ENCODE measurements at places on chromosomes 12 and 14.
A peak's percentile ranks its signal among the peaks of the same experiment; 100 is the strongest.

GRCh38 chr12:90908465-90908864 is 46.5 kb downstream of the CCER1 start:
- DNase-seq: no peak

GRCh38 chr12:130831246-130831645 is 7.8 kb downstream of the STX2 start:
- no peak for DNase-seq

DNA sequence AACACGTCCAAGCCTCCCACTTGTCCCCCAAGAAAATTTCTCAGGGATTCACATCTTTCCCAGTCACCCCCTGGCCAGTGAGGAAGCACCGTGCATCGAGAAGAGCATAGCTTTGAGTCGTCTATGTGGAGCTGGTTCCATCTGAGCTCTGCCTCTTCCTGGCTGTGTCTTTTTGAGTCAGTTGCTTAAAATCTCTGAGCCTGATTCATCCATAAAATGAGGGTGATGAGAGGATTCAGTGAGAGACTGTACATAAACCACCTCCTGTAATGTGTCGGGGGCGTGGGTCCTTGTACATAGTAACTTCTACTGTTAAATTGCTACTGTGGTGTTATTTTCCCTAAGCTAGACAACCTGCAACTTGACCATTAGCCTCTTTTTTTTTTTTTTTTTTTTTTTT is 13.8 kb downstream of the CD9 start:
- DNase-seq: no peak

GRCh38 chr12:132151145-132151765 is 7.0 kb downstream of the NOC4L start:
- DNase-seq: no peak

- DNase-seq: no peak
Observed at GRCh38 chr12:128439796-128440195, 172.8 kb downstream of the TMEM132C start.

DNA sequence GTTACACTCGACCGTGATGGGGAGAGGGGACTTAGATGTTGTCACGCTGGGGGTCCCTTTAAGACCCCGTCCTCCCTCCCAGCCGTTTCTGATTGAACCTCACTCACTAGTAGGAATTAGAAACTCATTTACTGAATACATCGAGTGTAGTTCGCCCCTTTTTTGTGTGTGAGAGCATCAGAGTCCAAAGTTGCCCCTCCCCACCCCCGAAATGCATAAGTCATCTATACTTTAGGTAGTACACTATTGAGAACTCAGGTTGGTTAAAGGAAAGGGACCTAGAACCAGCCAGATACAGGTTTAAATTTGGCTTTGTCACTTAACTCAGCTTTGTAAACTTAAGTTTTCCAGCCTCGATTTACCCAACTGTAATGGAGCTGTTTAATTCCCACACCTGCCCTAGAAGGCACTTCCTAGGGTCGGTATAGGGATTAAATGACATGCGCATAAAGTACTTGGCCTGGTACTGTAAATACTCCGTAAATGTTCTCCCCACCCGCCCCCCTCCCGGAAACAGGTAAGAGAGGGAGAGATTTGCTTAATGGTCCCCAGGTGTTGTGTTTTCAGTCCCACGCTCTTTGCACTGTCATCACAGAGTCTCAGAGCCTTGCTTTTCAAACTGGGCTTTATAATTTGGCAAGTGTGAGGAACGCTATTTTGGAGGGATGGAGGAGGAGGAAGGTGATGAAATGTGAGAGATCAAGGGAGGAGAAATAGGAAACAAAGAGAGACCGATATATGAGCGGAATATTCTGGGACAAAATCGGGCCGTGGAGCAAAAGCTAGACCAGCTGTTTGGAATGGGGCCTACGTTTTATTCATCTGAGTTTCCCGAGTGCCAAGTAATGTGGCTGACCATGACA is 897 bp downstream of the SUDS3 start:
- DNase-seq: no peak

GRCh38 chr14:74549588-74549987 is 56.0 kb downstream of the ISCA2 start:
- DNase-seq: no peak

- DNase-seq: peak; percentile 85
Observed at GRCh38 chr12:70576341-70577282, 60.6 kb downstream of the PTPRB start.

GRCh38 chr12:80580254-80580653 is 127.2 kb upstream of the MYF6 start:
- no peak for DNase-seq

- no peak for DNase-seq
Observed at GRCh38 chr12:54371328-54372112, 7.2 kb upstream of the GPR84 start.

DNA sequence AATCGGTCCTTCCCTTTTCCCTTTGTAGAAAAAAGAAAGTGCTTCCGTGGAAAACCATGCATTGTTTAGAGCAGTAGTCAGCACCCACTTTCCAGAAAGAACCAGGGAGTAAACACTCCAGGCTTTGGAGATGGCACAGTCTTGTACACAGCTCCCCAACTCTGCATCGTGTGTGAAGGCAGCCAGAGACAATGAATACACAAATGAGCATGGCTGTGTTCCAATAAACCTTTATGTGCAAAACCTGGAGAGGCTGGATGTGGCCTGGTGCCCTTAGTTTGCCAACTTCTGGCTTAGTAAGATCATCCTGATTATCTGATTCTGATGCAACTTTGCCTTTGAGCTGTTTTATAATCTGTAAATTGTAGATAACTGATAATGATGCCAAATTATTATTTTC is 463.4 kb upstream of the TMEM132C start:
- no peak for DNase-seq

DNA sequence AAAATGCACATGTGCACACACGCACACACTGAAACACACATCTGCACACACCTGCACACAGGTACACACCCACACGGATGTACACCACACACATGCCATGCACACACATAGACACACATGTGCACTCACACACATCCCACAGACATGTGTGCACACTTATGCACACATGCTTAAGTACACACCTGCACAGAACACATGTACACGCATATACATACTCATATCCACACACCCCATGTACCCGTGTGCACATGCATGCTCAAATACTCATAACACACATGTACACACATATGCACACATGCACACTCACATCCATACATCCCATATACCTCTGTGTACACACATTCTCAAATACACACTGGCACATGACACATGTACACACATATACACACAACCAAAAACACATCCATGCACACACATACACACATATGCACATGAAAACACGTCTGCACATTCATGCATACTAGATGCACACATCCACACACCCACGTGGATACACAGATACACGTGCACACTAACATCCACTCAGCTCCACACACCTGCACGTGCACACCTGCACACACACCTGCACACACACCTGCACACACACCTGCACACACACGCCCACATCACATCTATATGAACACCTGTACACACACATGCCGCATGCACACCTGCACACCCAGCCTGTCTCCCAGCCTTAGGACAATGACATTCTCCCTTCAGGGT is 336.7 kb downstream of the ADGRD1 start:
- DNase-seq: no peak

- no peak for DNase-seq
Observed at GRCh38 chr14:67850066-67850830, 30.7 kb downstream of the RAD51B start.

DNA sequence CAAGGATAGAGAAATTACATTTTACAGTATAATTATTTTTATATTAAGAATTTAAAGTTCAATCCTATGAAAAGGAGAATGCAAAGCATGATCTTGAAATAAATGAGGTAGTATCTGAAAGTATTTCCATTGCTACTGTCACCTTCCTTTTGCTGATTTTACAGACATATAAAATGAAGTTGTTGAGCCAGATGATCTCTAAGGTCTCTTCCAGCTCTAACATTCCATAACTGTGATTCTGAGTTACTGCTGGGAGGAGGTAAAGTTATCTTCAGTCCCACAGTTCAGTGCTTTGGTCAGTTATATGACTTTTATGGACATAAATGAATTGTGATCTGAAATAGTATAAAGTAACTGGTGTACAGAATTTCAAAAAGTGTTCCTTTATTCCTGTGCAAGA is 52.8 kb downstream of the SLC38A6 start:
- no peak for DNase-seq

GRCh38 chr12:104282109-104282508 is 21.4 kb upstream of the EID3 start:
- no peak for DNase-seq

- peak; percentile 33 for DNase-seq
Observed at GRCh38 chr14:99430491-99430890, 50.2 kb downstream of the SETD3 start.

DNA sequence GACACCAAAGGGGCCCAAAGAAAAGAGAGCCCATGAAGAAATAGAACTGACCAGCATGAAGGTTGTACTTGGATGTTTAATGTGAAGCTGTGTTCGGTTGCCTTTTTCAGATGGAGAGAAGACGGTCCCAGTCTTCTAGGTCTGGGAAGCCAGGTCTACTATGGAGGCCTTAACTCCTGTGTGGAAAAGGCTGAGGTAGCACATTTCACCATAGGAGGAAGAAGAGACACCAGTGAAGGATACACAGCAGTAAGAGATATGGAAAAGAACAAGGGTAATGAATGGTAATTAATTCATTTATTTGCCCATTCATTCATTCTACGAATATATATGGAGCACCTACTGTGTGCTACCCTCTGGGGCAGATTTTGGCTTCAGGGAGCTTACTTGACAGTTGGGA is 151.6 kb upstream of the PLEKHG7 start:
- DNase-seq: no peak

DNA sequence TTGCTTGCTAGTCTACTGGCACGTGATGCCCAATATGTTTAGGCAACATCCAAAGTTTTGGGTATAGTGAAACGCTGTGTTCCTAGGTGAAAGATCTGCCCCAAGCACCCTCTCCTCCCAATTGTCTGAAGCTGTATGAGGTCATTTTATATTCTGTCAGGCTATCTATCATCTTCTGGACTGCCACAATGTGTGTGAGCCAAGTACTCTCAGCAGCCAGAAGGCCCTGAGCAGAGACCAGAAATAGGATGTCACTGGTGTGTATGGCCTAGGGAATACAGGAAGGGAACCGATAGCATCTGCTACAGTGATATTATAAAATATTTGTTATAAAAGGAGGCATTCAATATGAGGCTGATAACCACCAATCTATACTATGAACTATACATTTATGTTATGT is 7.9 kb upstream of the PDE3A start:
- no peak for DNase-seq

GRCh38 chr12:62722971-62723680 is 211.8 kb downstream of the PPM1H start:
- DNase-seq: no peak

GRCh38 chr12:93115646-93116045 is 186.6 kb upstream of the EEA1 start:
- DNase-seq: no peak

- DNase-seq: no peak
Observed at GRCh38 chr14:56125772-56126636, 7.8 kb downstream of the PELI2 start.

GRCh38 chr12:119840582-119840981 is 36.5 kb downstream of the CIT start:
- DNase-seq: no peak

- DNase-seq: no peak
Observed at GRCh38 chr14:21960636-21961035, 287.0 kb upstream of the OR4E1 start.

DNA sequence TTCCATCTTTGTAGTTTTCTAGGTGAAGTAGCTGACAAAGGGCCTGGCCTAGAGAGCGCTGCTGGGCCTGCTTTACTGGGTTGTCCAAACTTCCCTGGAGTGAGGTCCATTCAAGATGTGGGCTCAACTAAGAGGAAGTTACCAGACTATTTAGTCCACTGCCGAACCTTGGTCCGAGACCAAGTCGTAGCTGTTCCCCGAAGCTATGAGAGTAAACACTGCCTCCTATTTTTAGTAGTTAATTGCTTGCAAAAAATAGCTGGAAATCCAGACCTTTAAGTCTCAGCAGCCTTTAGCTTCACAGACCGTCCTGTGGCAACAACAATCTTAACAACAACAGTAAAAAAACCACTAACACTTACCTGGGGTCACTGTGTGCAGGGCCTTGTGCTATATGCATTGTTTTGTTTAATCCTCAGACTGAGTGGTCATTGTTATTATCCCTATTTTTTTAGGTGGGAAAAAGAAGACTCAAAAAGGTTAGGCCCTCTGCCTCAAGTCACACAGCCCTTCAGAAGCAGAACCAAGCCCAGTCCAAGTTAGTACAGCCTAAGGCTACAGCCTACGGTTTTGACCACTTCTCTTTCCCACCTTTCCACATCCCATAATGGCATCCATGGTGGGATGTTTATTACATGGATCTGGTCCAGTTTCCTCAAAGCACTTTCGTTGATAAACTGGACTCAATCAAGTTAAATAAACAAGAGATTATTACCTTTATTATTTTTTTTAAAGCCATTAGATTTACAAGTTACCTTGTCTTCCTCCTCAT is 30.6 kb downstream of the SOCS2 start:
- no peak for DNase-seq

GRCh38 chr12:14775636-14775980 is 27.7 kb downstream of the WBP11 start:
- peak; percentile 4 for DNase-seq

- no peak for DNase-seq
Observed at GRCh38 chr14:51507511-51507905, 144.2 kb upstream of the FRMD6 start.

- DNase-seq: no peak
Observed at GRCh38 chr12:125038976-125039625, 26.1 kb upstream of the AACS start.

DNA sequence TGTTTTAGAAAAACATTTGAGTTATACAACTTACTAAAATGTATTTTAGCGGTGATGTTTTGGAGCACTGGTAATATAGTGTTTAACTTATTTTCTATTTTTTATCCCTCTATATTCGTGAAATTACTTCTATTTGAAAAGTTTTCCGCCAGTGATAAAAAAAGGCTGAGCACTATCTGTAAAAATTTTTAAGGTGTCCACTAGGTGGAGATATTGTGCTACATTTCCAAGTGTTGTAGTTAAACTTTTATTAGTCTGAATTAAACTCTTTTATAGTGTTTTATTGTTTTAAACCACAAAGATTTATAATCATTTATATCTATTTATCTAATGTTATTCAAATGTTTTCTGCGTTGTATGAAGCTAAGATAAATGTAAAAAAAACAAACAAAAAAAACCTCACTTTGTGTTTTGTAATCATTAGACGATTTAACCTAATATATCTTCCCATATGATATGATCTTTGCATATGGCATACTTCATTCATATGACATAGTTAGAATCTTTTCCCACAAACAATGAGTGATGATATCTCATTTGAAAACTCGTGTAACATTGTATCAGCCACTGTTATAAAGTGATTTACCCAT is 11.8 kb downstream of the ALG10B start:
- peak; percentile 61 for DNase-seq

GRCh38 chr12:119440803-119441360 is 106.4 kb downstream of the CCDC60 start:
- no peak for DNase-seq

GRCh38 chr12:41074473-41074769 is 113.7 kb upstream of the PDZRN4 start:
- DNase-seq: no peak

GRCh38 chr14:95064734-95065133 is 92.6 kb downstream of the DICER1 start:
- DNase-seq: no peak

Measured in Kasumi-1 (cell line).